ENCODE measurements at places on chromosomes 5 and 9.

DNA sequence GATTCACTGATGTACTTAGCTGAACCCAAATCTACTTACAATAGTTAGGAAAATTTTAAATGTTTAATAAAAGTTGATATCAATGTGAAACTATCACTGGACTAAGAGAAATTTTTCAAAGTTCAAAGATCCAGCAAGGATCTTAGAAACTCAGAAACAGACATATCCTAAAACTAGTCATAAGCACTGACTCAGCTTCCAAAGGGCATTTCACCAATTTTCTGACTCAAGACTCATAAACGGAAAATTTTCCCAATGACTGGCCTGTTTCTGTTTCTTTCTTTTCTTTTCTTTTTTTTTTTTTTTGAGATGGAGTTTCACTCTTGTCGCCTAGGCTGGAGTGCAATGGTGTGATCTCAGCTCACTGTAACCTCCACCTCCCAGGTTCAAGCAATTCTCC lies 66.6 kb downstream of the CDC14B start:
- DNase-seq, result no peak

DNA sequence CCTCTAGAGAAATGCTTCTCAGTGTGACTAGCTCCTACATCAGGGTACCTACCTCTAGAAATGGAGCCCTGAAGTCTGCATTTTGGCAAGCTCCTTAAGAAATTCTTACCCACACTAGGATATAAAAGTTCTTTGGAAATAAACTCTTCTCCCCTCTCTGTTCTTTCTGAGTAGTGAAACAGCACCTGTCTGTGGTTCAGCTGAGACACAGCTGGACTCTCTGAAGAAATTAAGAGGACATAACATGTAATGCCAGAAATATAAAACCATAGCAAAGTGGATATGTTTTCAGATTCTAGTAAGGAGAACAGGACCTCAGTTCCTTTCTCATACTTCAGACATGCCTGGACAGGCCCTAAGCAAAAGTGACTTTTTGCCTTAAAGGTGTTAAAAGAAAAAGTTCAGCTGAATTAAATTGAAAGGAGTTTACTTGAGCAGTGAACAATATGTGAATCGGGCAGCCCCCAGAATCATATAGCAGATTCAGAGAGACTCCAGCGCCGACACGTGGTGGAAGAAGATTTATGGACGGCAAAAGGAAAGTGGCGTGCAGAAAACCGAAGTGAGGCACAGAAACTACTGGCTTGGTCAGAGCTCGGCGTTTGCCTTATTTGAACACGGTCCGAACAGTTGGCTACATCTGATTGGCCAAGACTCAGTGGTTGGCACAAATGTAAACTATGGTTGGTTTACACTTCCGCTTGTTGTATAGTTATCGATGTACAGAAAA lies 64.5 kb downstream of the PRKACG start:
- DNase-seq, result no peak

- DNase-seq, result no peak
Observed at GRCh38 chr5:79020861-79021561, 35.9 kb upstream of the ARSB start.

DNA sequence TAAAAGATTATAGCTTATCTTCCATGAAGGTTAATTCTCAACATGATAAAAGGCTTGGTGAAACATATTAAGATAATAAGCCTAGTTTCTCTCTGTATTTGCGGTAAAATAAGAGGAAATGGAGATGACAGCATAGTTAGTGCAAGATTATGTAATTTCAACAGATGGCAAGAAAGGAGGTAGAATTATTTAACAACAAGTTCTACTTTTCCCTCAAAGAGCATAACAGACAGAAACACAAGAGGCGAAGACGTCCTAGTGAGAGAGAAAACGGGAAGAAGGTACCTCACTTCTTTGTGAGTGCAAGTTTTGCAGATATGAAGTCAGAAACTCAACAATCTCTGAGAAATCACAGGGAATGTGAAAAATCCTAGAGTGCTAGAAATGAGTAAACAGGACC lies 144.8 kb upstream of the ADCY2 start:
- DNase-seq, result no peak

- no peak for DNase-seq
Observed at GRCh38 chr9:35035851-35036701, 36.3 kb downstream of the VCP start.

DNA sequence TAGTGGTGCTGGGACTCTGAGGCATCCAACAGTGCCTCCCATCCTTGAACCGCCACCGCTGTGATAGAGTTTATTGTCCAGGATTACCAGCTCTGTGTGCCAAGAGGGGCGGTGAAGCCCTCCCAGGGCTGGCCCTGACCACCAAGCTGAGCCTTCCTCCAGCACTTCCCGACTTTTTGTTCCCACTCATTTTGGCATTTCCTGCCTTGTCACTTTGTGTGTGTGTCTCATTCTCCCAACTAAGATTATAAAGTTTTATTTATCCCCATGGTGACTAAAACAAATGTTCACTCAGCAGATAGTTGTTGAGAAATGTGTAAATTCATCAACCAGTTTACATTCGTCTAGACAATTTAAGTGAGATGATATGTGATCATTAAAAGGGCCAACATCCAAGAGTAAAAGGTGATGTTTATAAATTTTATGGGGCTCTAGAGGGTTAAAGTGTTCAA lies 2.5 kb downstream of the F2R start:
- no peak for DNase-seq

- no peak for DNase-seq
Observed at GRCh38 chr9:3012842-3013241, 168.9 kb upstream of the PUM3 start.

- DNase-seq, result no peak
Observed at GRCh38 chr5:19498852-19499251, 489.1 kb downstream of the CDH18 start.

DNA sequence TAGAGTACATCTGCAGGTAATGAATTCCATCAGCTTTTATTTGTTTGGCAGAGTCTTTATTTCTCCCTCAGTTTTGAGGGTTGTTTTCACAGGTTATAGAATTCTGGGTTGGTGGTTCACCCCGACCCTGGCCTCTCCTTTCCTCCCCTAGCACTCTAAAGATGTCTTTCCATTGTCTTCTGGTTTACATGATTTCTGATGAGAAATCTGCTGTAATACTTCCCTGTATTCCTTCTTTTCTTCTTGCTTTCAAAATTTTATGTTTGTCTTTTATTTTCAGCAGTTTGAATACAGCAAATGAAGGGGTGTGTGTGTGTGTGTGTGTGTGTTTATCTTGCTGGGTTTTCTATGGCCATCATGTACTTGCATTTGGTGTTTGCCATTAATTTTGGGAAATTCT lies 312.0 kb upstream of the RPS23 start:
- no peak for DNase-seq

All from stimulated activated CD4-positive, alpha-beta T cell treated with anti-CD3 and anti-CD28 coated beads, TNF-alpha, amount 100 ng/mL, for 4 hours (primary cell).